Right lung (tissue), 10 donors: ENCODE measurements at places on chromosomes 1 and 21. TPM values are rescaled to one million over a fixed set of nuclear protein-coding genes. Genes with fewer than 3 reads are reported as not detected.

Gene MANEAL
- polyA plus RNA-seq = 3.7 TPM

Gene NPR1
- 14.4 TPM for polyA plus RNA-seq

Gene OR2T33
- not detected for polyA plus RNA-seq

Gene KCNE1
- 0.43 TPM for polyA plus RNA-seq

Gene PDPN
- polyA plus RNA-seq = 49.5 TPM

Gene SYNJ1
- 16.9 TPM for polyA plus RNA-seq

Gene USP1
- 77.2 TPM for polyA plus RNA-seq

Gene CENPL
- 16.7 TPM for polyA plus RNA-seq

Gene GSTM1
- polyA plus RNA-seq = 97.9 TPM

Gene TAF5L
- polyA plus RNA-seq = 16.5 TPM

Gene KRTAP6-2
- polyA plus RNA-seq = not detected
